Glomerular endothelial cell (primary cell): ENCODE measurements at places on chromosomes 16 and 17. TPM values are rescaled to one million over a fixed set of nuclear protein-coding genes. Genes with fewer than 3 reads are reported as not detected.

- no peak for DNase-seq
Measured at GRCh38 chr17:75825149-75825552, 19.1 kb downstream of the UNC13D start.

The SLC22A31 gene
- not detected in 2 replicates for total RNA-seq

GRCh38 chr16:81029930-81030604, 5.6 kb upstream of the ATMIN start:
- DNase-seq = no peak

DNA sequence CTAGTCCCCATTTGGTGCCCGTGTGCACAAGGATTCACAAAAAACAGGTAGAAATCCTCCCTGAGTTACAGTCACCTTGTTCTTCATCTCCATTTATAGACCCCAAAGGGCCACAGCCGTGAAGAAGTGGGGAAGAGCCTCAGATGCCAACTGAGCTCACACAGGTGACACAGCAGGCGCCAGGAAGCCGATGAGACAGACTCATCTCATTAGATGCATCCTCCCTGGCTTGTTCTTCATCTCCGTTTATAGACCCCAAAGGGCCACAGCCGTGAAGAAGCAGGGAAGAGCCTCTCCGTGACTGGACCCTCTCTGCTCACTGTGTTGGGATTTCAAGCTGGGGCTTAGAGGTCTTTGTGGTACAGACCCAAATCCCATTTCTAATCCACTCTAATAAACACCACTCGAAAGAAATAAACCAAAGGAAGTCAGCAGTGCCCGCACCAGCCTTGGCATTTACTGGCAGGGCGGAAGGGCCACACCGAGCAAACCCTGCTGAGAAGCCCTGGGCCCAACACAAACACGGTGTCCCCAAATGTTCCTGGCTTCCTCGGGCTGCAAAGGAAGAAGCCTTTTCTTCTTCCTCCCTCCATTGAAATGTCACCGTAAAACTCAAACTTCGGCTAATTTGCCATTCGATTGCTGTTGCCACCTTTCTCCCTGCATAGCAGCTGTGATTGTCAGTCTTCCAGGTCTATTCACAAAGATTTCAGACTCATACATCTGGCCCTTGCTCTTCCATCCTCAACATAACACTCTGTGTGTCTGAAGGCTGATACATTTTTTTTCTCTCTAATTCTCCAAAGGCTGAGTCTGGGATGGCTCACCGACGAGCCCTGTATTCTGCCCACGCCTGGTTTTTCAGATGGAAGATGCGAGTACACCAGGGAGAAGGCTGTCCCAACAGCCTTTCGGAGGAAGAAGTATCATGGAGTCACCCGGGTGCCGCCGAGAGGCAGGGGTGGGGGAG, 44.9 kb upstream of the DOC2B start:
- no peak for DNase-seq

DNA sequence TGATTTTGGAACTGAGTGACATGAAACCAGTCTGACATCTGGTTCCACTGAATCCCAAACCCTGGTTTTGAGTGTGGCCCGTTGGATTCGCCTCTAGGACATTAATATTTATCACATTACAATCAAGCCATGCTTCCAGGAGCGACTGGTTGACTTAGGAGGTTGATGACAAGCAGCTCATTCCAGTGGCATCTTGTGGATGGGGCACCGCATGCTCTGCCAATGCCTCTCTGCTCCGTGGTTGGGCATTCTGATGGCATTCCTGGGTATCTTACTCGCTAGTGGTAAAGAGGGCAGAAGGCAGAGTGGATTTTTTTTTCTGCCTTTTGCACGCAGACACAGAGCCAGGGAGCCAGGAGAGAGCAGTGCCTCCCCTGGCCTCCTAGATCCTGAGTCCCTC, 31.4 kb downstream of the CACNG4 start:
- DNase-seq = no peak

DNA sequence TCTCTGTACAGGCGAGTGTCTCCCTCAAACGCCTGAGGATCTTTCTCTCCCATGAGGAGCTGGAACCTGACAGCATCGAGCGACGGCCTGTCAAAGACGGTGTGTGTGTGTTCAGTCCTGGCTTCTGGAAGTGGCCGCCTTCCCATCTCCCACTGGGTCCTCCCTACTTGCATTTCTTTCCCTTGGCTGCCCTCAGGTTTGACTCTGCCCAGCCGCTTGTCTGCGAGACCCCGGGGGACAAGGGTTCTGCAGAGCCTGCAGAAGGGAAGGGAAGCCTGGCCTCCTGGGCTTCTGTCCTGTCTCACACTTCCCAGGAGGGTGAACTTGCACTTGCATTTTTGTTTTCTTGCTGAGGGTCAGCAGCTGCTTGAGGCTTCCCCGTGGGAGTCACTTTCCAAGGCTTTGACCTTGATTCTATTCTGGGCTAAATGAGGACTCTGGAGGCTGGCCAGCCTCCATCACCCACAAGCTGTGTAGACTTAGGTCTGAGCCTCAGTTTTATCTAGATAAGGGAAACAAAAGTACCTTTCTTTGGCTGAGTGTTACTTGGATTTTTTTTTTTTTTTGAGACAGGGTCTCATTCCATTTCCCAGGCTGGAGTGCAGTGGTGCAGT, 122.3 kb downstream of the ABCC1 start:
- no peak for DNase-seq

The ASPA gene
- total RNA-seq = not detected in 2 replicates
